ENCODE measurements at places on chromosomes 3 and 15.

GRCh38 chr3:3089017-3089416 lies 21.2 kb downstream of the IL5RA start:
- no peak for DNase-seq

DNA sequence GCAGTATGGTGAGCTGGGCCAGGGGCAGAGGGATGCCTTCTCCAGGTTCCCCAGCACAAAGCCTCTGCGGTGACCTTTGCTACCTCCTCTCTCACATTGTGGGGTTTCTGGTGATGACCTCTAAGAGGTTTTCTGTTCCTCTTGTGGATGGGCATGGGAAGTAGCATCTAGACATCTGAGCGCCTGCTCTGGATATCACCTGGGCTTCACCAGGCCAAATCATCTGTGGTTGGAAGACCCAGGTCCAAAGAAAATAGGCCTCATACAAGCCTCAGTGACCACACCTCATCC lies 7.0 kb downstream of the APEH start:
- DNase-seq = no peak

DNA sequence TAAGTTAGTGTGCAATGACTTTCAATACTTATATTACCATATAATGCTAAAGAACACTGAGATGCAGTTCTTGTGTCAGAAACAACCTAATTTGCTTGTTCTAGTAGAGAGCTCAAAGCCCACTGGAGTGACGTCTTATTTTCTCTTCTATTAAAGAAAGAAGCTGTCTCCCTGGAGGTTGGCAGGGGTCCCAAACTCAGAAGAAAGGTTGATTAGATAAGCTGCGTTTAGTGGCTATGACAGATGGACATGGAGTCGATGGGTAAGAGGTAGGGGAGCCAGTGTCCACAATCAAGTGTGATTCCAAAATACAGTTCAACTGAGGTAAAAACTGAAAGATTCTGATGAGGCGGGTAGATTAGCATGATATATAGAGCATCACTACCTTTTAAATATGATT lies 363.6 kb downstream of the NLGN1 start:
- DNase-seq = no peak

DNA sequence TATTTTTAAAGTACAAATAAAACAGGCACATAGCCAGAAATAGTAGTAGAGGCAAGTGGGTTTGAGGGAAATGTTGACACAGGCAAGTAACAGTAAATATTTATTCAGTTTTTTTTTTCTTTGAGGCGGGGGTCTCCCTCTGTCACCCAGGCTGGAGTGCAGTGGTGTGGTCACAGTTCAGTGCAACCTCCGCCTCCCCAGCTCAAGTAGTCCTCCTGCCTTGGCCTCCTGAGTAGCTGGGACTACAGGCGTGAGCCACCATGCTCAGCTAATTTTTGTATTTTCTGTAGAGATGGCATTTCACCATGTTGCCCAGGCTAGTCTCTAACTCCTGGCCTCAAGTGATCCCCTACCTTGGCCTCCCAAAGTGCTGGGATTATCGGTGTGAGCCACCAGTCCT lies 43.5 kb downstream of the PHLDB2 start:
- DNase-seq = no peak

DNA sequence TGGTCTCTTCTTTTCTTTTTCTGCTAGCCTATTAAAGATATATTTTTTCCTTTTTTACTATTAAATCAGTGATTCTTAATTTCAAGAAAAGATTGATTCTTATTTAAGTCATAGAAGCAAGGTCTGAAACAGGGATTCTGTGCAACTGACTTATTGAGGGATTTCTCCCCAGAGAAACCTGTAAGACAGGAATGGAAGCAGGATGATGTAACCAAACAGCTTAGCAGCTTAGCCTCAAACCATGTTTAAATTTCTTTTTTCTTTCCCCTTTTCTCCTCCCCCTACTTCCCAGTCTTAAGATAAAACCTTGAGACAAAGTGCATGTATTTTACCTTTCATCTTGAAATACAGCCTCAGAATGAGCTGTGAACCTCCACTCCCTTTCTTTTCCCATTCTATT lies 322.8 kb downstream of the NEK10 start:
- no peak for DNase-seq

- DNase-seq = no peak
Measured at GRCh38 chr15:63203451-63204090, 14.2 kb downstream of the RAB8B start.

DNA sequence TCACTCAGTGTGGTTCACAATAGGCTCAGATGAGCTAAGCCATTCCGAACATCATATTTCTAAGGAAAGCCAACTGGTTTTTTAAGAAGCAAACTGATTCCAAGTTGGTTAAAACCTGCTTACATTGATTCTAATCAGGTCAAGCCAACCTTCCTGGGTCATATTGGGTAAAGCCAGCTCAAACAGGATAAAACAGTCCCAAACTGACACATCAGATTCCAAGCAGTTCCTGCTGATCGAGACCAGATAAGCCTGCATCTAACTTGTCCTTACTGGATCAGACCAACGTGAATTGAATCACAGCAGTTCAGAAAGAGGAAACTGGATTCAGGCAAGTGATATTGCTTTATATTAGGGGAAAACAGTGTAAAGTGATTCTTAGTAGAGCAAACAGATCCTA lies 18.6 kb upstream of the THSD4 start:
- DNase-seq = no peak

- DNase-seq = no peak
Measured at GRCh38 chr3:21734746-21735145, 16.3 kb downstream of the ZNF385D start.

- no peak for DNase-seq
Measured at GRCh38 chr15:99118258-99118632, 13.4 kb downstream of the SYNM start.

- DNase-seq = no peak
Measured at GRCh38 chr3:10395671-10396070, 74.8 kb upstream of the SEC13 start.
